ENCODE measurements at places on chromosomes 12 and 14. TPM values are rescaled to one million over a fixed set of nuclear protein-coding genes. Genes with fewer than 3 reads are reported as not detected.

DNA sequence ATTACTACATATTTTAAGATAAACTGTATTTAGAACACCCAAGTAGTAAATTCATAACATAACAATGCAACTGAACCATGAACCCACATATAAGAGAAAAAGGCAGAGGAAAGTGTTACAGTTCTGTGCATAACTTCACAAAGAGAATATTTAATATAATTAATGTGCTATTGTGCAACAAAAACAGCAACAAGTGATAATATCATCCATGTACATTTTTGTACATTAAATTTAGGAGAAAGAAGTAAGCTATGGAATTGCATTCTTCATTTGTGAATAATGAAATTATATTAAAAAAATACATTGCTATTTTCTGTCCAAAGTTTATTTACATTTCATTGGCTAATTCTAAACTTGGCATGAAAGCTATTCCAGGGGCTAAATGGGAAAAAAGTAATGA, 72.6 kb downstream of the PLEKHG7 start:
- no peak for DNase-seq

R3HDM2 gene
- polyA plus RNA-seq = 30.2 TPM

SLC7A8 gene
- 0.33 TPM for polyA plus RNA-seq

ASB2 gene
- 0.77 TPM for polyA plus RNA-seq

IPO8 gene
- 11.1 TPM for polyA plus RNA-seq

- DNase-seq = no peak
Measured at GRCh38 chr14:76337635-76338545, 38.0 kb upstream of the ESRRB start.

GRCh38 chr12:110256780-110257431, 24.1 kb upstream of the ATP2A2 start:
- no peak for DNase-seq

Data from IMR-90 (cell line).